T-helper 2 cell treated with Interferon-gamma antibody and Interleukin-4, amounts not matched to agents 5 μg/mL and 100 μg/mL, for 36 hours (primary cell): ENCODE measurements at places on chromosomes 1 and 21.

DNA sequence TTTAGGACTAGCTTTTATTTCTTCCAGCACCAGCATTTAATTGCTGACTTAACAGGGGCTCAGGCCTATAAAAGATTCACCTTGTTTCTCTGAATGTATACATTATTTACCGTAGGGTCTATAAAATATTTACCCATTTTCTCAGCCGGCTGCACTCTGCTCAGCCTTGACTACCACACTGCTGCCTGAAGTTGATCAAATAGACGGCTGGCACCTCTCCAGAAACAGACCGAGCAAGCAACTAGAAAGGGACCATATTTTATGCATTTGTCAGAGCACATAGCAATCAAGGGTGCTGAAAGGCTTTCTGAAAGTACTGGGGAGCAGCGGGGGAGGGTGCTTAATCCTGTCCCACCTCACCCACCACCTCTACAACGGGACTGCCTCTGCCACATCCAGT is 64.7 kb upstream of the FGGY start:
- no peak for DNase-seq

- DNase-seq, result peak; percentile 83
These were observed at the start of gene USP24 for GRCh38 chr1:55215194-55216021. TSS of gene USP24 (minus strand) at chr1:55215364. CDS start at chr1:55215113, 251 bp downstream.

- no peak for DNase-seq
These were observed 73.1 kb downstream of the MATN1 start for GRCh38 chr1:30650038-30650967.

DNA sequence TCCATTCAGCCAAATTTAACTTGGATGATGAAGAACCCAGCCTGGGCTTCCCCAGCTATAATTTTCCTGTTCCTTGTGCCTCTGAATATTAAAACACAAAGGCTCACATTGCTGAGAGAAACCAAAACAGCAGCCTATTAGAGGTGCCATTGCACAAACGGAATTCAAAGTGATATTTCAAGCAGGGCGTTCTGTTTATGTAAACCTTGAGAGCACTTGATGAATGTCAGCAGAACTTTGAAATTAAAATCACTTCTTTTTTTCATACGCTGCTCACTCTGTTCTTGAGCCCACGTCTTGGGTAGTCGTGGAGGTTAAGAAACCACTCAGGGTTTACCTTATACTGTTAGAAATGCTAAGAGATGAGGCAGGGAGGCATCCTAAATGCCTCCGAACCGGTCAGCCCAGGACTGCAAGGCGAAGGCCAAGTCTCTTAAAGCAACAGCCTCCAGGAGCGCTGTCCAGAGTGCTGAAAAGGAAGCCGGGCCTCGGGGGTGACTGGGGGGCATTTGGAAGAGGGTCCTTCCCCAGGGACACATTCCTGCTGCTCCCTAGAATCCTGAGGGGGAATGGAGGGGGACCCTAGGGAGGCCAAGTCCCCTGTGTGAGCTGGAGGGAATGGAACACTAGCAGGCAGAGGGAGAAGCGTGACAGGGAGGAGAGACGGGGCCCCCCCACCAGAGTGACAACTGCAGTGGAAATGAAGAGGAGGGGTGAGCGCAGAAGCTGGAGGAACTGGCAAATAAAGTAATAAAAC is 154.8 kb upstream of the VAMP3 start:
- no peak for DNase-seq

GRCh38 chr1:168466092-168466713 is 77.6 kb downstream of the XCL2 start:
- peak; percentile 69 for DNase-seq

DNA sequence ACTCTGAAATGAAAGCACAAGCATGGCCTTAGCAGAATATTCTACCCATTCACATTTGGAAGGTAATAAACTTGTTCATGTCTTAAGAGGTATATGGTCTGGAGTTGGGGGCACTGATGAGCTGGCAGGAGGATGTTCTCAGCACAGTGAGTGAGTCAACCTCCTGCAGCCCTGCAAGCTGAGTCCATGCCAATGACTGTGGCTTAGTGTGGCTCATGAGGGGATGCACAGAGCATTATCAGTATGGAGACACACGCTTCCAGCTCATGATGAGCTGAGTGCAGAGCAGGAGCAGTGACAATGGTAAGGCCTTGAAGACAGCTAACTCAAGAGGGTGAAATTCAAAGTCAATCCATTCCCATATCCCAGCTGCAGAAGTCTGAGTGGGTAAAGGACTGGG is 102.3 kb downstream of the TNFSF18 start:
- DNase-seq, result no peak

GRCh38 chr21:30580132-30580531 is 10.1 kb downstream of the KRTAP22-2 start:
- DNase-seq, result no peak

GRCh38 chr1:219990782-219991510 is 55.4 kb downstream of the EPRS1 start:
- no peak for DNase-seq

- DNase-seq, result no peak
These were observed 1227.3 kb downstream of the PLA2G4A start for GRCh38 chr1:188056011-188056410.

- DNase-seq, result no peak
These were observed 1.6 kb upstream of the CD52 start for GRCh38 chr1:26315874-26316850.

DNA sequence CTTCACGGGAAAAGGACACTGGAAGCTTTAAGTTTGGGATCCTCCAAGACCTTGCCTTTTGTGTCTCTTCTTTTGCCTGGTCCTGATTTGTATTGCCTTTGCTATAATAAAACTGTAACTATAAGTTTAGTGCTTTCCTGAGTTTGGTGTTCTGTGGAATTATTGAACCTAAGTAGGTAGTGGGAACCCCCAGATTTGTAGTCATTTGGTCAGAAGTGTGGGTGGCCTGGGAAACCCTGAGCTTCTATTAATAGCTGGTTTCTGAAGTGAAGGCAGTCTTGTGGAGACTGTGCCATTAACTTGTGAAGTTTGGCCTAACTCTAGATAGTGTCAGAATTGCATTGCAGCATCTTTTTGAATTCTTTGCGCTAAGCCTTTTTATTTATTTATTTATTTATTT is 6.8 kb upstream of the MYCL start:
- DNase-seq, result no peak

- DNase-seq, result no peak
These were observed 130.3 kb downstream of the GLIS1 start for GRCh38 chr1:53608676-53609075.

DNA sequence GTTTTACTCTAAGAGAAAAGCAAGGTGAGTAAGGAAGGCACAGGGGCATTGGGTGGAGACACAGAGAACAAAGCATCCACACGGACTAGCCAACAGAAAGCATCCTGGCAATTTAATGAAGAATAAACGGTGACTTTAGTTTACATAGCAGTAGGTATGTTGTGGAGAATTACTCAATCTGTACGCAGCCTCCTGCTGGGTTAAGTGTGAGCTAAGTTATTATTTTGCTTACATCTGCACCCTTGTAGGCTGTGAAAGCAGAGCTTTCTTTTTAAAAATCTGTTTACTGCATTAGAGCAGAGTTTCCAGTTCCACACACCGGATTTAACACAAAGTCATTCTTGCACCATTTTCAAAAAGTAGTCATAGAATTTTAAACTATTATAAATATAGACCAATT is 144.5 kb downstream of the AKT3 start:
- no peak for DNase-seq

- no peak for DNase-seq
These were observed 633.1 kb downstream of the AJAP1 start for GRCh38 chr1:5287178-5288150.

DNA sequence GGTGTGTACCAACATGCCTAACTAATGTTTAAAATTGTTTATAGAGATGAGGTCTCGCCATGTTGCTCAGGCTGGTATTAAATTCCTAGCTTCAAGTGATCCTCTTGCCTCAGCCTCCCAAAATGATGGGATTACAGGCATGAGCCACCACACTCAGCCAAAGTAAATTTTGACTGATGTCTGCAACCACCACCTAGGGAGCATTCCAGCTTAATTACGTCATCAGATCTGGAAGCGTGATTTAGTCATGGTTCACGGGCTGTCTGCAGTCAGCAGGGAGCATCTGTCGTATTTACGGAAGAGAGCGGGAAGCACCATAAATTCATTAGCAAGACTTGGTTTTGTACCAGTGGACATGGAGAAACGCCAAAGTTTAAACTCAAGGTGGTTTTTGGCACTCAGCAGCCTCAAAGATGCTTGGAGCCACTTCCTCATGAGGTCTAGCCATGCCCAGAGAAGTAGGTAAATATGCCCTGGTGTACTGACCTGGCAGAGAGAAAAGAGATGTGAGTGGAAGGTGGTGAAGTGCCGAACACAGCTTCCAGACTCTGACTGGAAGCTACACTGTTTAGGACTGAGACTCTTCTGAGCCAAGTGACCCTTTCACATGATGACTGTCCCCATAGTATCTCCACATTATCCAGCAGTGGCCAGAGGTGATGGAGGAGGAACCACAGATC is 60.8 kb upstream of the SLC35F3 start:
- no peak for DNase-seq

DNA sequence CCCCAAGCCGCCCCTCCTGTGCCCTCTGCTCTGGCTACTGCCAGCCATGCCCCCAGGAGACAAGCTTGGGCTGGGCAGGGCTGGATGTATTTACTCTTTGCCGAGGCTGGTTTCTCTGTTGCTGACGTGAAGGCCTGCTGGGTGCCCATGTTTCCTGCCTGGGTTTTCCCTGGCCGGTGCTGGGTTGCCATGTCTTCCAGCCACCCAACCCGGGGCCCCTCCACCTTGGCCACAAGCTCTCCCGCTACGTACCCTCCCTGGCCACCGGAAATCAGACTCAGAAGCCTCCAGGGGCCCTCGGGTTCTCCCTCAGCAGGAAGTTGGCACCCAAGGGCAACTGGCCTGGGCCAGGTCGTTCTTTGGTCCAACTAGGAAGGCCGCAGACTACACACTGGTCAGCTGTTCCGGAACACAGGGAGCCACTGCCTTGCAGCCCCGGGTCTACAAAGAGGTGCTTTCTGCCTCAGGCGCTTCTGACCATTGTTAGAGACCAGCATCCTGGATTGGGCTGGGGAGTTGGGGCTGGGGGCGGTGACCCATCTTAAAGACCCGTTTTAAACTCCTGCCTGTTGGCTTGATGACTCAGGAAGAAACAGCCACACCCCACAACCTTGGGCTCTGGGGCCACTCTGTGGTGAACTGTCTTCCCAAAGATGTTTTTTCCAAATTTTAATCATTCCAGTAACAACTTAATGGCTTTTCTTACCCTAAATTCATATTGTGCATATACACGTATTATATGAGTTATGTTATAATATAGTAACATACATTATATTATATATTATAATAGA is 71.2 kb upstream of the RUNX3 start:
- DNase-seq, result no peak

- DNase-seq, result no peak
These were observed 60.7 kb upstream of the FMN2 start for GRCh38 chr1:240031009-240031408.

DNA sequence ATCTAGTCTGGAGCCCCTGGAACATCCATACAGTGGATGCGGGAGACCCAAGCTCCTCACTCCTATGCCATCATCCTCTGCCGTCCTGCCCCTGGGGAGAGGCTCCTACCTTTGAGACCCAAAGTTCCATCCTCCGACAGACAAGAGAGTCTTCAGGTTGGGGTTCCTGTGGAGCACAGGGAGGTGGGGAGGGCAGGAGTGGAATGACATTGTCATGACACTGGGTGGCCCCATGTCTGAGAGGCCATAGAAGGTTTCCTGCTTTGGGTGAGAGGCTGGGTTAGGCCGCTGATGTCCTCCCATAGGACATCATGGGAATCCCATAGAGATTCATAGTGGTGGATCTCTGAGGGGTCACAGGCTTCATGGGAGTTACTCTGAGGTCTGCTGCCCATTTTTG is 2.0 kb downstream of the CHI3L1 start:
- no peak for DNase-seq

- DNase-seq, result no peak
These were observed 117.0 kb downstream of the UBE2U start for GRCh38 chr1:64320470-64320869.

DNA sequence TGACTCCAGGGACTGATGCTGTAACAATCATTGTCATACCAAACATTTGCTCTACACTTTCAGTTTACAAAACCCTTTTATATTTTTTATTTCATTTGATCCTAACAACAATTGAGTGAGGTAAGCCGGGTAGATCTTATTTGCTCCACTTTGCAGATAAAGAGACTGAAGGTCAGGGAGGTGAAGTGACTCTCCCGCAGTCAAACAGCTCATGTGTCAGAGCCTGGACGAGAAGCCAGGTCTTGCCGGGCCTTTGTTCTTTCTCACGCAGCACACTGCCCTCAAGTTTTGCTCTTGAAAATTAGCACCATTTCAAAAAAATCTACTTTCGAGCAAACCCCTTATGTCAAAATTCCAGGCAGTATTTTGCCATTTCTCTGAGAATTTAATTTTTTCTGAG is 65.2 kb downstream of the CD247 start:
- no peak for DNase-seq

GRCh38 chr1:199780948-199781670 is 246.4 kb upstream of the NR5A2 start:
- no peak for DNase-seq

GRCh38 chr1:180934563-180934962 is 21.9 kb downstream of the KIAA1614 start:
- no peak for DNase-seq

- peak; percentile 89 for DNase-seq
These were observed 44.9 kb downstream of the CHAF1B start for GRCh38 chr21:36429947-36430546.

GRCh38 chr1:80293818-80294217 is 1287.3 kb upstream of the ADGRL4 start:
- no peak for DNase-seq

DNA sequence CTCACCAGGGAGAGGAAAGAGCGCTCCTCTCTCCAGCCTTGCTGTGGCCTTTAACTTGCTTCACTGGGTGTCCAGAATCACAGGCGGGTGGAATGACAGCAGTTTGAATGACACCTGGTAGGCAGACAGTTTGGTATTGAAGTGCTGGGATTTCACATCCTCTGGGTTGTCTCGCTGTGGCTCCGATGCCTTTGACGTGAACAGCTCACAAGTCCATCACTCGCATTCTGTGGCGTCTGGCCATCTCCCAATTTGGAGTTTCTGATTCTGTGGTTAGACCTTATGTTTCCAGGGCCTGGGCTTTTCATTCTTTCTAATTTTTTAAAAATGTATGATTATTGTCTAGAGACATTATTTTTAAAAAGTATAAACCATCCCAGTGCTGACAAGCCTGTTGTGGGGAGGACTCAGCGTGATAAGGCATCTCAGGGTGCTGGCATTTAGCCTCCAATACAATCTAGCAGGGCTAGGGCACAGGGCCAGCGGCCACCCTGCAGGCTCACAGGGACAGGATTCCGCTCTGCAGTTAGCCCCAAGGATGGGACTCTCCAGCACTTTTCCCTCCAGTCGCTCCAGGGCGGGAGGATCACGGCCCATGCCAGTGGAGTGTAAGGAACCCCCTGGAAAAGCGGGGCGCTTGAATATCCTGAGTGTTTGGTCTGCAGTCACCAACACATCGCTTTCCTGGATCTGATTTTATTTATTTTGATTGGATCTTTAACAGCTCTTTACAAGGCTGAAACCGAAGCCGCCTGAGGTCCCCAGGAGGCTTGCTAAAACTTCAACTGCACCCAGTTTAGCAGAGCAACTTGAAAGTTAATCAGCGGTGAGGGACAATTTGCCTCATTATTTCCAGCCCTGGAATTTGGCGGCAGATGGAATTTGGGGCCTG is 178.3 kb downstream of the TRABD2B start:
- DNase-seq, result no peak

- DNase-seq, result no peak
These were observed 278.9 kb downstream of the TGFB2 start for GRCh38 chr1:218624052-218624451.

- DNase-seq, result no peak
These were observed 92.6 kb downstream of the ADARB1 start for GRCh38 chr21:45166931-45167330.
